ENCODE measurements at places on chromosomes 2 and 18. TPM values are rescaled to one million over a fixed set of nuclear protein-coding genes. Genes with fewer than 3 reads are reported as not detected.

Gene BOLL
- total RNA-seq: not detected

Gene AKAIN1
- not detected for total RNA-seq

Gene VAMP8
- 23.2 TPM for total RNA-seq

Gene PRADC1
- total RNA-seq: 25.4 TPM

Gene SNORC
- total RNA-seq: 7.9 TPM

Gene MAP3K19
- not detected for total RNA-seq

Gene CHST9
- total RNA-seq: not detected

Gene SCLY
- 24.0 TPM for total RNA-seq

Gene NCKAP5
- 1.4 TPM for total RNA-seq

Gene TUBB8B
- not detected for total RNA-seq

Gene HNMT
- 1.4 TPM for total RNA-seq

Data from A549 treated with ZK216348 at 1 μM for 4 hours (cell line).